ENCODE measurements at places on chromosomes 2 and 18. TPM values are rescaled to one million over a fixed set of nuclear protein-coding genes. Genes with fewer than 3 reads are reported as not detected.

NT5C1B gene
- total RNA-seq = not detected

GRCh38 chr2:102321941-102322719 lies 10.8 kb downstream of the IL1RL1 start:
- no peak for DNase-seq

DNA sequence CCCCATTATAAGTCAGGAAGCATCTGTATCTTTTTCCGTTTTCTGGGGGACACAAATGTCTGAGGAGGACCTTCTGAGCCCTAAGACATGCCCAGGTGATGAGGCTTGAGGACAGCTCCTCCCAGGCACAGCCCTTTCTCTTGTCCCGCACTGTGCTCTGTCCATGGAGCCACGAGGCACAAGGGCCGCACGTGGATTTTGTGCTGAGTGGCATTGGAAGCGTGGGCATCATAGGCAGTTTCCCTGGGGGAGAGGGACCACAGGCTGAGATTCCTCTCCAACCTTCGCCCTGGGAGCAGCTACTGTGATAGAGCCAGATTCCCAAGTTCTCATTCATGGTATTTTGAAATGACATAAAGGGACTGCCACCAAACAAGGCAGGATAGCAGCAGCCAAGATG lies 139.9 kb downstream of the SH3RF3 start:
- DNase-seq = no peak

PROKR1 gene
- total RNA-seq = not detected

GRCh38 chr2:36659872-36660312 lies 36.6 kb upstream of the VIT start:
- DNase-seq = no peak

SP140L gene
- total RNA-seq = 5.5 TPM

CNDP1 gene
- not detected for total RNA-seq

GRCh38 chr2:219851801-219852481 lies 224.5 kb downstream of the SLC4A3 start:
- peak; percentile 43 for DNase-seq

- DNase-seq = no peak
Measured at GRCh38 chr18:46712406-46712805, 44.4 kb downstream of the ST8SIA5 start.

GRCh38 chr2:224860786-224861185 lies 144.6 kb upstream of the CCDC195 start:
- no peak for DNase-seq

SLC9A4 gene
- total RNA-seq = not detected

DNA sequence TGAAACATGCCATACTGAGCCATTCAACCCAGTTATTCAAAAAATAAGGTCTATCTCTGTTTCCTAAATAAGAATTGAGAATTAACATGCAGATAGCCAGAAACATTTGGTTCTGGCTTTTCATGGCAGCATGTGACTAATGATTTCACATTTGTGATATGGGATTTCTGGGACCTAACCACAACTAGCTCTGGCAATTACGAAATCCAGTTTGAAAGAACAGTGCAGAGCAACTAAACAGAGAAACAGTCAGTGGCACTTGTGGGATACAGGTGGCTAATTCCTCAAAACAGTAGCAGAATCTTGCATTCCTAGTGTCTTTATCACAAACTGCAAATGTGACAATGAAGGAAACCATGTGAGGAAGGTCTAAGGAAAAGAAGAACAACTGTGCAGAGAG lies 637.8 kb upstream of the CHAC2 start:
- DNase-seq = no peak

RUFY4 gene
- not detected for total RNA-seq

DNA sequence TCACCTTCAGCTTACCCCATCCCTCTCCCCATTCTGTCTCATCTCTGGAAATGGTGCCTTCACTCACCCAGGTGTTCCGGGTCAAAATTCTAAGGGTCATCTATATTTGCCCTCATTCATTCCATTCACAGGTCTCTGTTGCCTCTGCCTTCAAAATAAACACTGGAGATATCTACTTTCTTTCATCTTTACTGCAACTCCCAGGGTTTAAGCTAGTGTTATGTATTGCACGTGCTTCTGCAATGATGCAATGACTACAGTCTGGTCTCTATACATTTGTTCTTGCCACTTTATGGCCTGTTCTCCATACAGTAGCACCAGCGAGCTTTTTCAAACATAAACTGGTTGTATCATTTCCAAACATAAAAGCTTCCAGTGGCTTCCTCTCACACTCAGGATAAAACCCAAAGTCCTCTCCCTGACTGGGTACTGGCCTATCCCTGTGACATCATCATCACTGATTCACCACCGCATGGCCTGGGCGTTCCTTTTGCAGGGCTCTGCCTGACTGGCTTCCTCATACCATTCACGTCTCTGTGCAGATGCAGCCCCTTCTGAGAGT lies 14.3 kb downstream of the DSG2 start:
- no peak for DNase-seq

GPR45 gene
- total RNA-seq = not detected

DSG4 gene
- not detected for total RNA-seq

DNA sequence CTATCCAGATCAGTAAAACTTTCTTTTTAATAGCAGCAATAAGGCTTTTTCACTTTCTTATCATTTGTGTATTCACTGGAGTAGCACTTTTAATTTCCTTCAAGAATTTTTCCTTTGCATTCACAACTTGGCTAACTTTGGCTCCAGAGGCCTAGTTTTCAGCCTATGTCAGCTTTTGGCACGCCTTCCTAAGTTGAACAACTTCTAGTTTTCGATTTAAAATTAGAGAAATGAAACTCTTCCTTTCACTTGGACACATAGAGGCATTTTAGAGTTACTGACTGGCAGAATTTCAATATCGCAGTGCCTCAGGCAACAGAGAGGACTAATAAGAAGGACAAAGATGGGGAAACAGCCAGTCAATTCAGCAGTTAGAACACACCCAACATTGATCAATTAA lies 577.4 kb downstream of the DSC3 start:
- no peak for DNase-seq

SIX3 gene
- not detected for total RNA-seq

DNA sequence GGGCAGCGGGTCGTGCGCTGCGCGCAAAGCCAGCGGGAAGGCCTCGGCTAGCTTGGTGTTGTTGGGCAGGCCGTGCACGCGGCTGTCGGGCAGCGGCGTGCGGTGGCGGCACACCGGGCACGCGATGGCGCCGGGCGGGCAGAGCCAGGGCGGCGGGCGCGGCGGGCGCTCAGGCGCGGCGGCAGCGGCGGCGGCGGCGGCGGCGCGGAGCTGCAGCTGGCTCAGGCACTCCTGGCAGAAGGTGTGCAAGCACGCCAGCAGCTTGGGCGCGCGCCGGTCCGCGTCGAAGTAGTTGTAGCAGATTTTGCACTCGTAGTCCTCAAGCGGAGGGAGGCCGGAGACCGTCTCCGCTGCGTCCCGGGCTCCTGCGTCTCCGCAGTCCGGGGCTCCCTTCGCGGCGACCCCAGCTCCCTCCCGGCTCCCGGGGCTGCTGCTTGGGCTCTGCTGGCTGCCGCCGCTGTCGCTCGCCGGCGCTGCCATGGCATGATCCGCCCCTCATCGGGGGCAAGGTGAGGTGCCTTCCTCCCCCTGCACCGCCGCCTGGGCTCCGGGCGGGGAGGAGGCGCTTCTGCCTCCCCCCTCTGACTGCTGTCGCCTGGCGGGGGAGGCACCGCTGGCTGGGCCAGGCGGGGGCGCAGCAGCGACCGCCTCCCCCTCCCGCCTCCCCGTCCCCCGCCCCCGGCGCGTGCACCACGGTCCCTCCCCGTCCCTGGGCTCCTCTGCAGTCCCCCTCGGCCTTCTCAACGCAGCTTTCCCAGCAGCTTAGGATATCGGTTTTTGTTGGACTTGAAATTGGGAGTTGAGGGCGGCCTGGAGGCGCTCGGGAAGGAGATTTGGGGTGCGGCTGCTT lies 21.0 kb upstream of the PAX3 start:
- DNase-seq = peak; percentile 62

- DNase-seq = no peak
Measured at GRCh38 chr2:217612920-217613319, 389.9 kb downstream of the TNS1 start.

Measured in Right ventricle myocardium superior (tissue), 1 donor.